ENCODE measurements at places on chromosomes 3 and 15.

DNA sequence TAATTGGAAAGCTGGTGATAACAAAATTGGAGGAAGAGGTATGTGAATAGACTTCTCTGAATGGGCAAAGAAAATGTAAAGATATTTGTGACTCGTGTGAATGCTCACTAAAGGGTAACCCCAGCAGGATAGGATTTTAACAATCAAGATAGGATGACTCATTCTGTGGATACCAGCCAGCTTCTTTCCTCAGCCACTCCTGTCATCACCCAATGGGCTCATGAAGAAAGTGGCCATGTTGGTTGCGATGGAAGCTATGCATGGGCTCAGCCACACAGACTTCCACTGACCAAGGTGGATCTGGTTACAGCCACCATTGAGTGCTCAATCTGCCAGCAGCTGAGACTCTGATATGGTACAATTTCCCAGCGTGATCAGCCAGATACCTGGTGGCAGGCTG is 40.9 kb downstream of the STRIT1 start:
- DNase-seq, result no peak

DNA sequence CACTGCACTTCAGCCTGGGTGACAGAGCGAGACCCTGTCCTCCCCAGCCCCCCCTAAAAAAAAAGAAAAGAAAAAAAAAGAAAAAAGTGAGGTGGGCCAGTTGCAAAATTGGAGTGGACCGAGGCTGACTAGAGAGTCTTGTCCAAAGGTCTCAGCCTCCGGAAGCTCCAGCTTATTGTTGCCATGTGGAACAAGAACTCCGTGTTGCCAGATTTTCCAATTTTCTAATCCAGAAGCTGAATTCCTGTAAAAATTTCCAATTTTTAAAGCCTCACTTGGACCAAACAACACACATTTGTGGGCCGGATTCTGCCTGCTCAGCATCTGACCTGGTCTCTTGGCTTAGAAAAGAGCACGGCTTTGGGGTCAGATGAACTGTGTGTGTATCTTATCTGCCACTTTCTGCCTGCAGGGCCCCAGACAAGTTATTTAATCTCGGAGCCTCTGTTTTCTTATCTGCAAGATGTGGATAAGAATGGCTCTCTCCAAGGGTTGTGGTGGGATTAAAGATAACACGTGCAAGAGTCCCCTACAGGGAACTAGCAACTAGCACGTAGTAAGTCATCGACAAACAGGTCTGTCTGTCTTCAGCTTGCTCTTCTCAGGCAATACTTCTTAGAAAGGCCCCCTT is 73.7 kb upstream of the TLE3 start:
- no peak for DNase-seq

- DNase-seq, result peak; percentile 73
Measured at GRCh38 chr3:15332405-15333098, at the start of gene SH3BP5. Gene SH3BP5 (minus strand): TSS chr3:15332586. CDS start chr3:15332408, 178 bp downstream.

- DNase-seq, result no peak
Measured at GRCh38 chr3:41688595-41689380, 273.1 kb downstream of the ULK4 start.

DNA sequence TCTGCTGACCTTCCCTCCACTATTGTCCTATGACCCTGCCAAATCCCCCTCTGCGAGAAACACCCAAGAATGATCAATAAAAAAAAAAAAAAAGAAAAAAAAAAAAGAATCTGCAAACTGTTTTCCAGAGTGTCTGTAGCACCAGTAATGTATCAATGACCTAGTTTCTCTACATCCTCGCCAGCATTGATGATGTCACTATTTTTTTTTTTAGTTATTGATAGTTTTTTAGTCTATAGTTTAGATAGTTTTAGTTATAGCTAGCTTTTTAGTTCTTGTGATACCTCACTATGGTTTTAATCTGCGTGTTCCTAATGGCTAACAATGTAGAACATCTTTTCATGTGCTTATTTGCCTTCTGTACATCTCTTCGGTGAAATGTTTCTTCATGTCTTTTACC is 36.1 kb upstream of the XIRP1 start:
- DNase-seq, result no peak

DNA sequence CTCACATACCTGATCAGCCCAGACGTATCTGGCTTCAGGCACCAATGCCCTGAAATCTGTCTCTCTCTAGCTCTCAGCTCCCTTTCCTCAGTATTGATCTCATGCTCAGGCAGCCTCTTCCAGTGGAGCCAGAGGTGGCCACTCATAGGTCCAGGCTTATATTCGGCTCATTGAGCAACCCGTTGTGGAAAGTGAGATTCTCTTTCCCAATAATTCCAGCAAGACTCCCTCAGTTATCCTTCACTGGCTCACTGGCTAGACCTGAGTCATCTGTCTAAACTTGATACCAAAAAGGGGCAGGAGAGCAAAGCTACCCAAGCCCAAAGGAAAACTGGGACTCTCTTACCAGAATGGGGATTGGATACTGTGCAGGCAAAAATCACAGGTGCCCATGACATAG is 33.4 kb upstream of the FRMD4B start:
- no peak for DNase-seq

DNA sequence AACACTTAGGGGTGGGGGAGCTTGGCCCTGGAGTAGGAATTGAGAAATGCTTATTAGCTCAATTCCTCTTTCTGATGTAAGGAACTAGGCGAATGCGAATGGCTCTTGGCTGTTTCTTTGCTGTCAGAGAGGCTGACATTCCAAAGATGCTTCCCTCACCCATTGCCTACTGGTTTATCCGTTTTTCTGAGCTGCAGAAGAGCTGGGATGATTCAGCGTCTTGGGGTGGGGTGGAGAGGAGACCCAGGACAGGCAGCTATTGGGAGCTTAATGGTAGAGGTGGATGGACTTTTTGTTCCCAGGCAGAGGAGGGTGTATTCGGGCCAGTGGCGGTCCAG is 9.8 kb downstream of the PLEKHO2 start:
- peak; percentile 67 for DNase-seq

- no peak for DNase-seq
Measured at GRCh38 chr15:65904301-65904700, 35.0 kb downstream of the RAB11A start.

DNA sequence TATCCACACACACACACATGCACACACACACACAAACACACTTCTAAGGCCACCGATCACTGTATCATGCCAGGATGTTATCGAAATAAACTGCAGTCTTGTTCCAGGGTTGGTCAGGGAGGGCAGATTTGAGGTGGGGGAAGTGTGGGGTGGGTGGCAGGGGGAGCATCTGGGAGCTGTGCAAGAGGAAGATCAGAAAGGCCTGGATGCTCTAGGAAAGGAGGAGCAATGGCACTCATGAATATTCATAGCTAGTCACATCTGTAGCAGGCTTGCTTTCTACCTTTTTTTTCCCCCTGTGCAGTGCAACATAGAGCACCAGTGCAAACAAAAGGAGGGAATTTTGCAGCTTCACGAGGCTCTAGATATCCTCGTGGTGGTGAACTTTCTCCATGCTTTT is 84.9 kb downstream of the MEIS2 start:
- no peak for DNase-seq

DNA sequence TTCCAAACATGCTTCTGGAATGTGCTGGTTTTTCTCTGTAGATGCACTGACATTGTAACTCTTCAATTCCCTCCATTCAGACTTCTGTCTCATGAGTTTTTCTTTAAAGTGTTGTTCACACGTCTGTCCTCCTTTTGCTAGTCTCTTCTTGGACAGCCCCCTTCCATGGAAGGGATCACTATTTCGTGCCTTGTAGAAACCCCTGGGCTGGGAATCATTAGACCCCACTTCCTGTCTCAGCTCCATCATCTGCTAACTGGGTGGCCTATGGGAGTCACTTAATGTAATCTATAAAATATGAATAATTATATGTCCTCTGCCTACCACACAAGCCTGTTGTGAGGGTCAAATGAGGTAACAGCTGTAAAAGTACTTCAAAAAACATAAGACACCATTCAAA is 110.6 kb downstream of the THSD4 start:
- no peak for DNase-seq

- peak; percentile 75 for DNase-seq
Measured at GRCh38 chr3:44685128-44685800, 27.2 kb upstream of the ZNF502 start.

- no peak for DNase-seq
Measured at GRCh38 chr15:80944818-80945217, 44.8 kb downstream of the MESD start.

DNA sequence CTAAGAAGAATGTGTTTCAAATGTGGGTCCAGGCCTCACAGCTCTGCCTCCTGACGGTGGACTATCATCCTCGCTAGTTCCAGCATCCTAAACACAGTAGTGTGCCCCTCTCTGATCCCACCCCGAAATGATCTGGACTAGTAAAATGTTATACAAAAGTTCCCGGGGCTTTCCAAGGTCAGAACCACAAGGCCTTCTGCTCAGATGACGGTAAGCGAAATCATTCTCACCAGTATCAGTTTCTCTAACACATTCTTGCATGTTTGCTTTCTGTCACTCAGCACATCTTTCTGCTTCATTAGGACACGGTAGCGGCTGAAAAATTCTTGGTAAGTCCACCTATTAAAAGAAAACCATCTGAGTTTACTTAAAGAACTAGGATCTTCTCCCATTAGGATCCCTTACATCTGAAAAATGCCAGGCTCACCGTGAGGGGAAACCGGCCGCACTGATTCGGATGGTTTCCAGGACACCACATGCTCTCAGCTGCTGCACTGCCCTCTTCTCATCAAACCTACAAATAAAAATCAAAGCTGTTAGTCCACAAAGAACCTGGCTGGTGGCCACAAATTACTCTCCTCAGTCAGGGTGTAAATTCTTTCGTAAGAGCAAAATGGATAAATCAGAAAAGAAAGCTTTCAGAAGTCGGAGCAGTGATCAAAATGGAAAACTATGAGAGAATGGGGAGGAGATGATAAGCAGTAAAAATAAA is 83.9 kb upstream of the MYO5C start:
- DNase-seq, result no peak

GRCh38 chr3:12317914-12318313 is 29.0 kb downstream of the PPARG start:
- no peak for DNase-seq

DNA sequence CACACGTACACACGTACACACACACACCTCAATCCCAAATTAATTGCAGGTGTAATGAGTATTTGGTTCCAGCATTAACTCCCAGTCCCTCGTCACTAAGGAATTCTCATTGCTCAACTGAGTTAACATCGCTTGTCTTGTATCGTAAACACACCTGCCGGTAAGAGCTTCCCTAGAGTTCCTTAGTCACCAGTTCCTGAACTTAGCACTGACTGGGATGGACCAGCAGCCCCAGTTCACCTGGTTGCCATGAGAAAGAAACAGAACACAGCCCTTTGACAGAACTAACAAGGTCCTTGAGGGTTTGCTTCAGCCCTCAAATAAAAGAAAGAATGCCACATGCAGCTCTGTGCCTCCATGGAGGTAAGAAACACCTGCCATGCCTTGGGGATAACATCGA is 66.3 kb upstream of the SLCO3A1 start:
- DNase-seq, result no peak

GRCh38 chr3:183227586-183227985 is 25.5 kb upstream of the B3GNT5 start:
- no peak for DNase-seq

DNA sequence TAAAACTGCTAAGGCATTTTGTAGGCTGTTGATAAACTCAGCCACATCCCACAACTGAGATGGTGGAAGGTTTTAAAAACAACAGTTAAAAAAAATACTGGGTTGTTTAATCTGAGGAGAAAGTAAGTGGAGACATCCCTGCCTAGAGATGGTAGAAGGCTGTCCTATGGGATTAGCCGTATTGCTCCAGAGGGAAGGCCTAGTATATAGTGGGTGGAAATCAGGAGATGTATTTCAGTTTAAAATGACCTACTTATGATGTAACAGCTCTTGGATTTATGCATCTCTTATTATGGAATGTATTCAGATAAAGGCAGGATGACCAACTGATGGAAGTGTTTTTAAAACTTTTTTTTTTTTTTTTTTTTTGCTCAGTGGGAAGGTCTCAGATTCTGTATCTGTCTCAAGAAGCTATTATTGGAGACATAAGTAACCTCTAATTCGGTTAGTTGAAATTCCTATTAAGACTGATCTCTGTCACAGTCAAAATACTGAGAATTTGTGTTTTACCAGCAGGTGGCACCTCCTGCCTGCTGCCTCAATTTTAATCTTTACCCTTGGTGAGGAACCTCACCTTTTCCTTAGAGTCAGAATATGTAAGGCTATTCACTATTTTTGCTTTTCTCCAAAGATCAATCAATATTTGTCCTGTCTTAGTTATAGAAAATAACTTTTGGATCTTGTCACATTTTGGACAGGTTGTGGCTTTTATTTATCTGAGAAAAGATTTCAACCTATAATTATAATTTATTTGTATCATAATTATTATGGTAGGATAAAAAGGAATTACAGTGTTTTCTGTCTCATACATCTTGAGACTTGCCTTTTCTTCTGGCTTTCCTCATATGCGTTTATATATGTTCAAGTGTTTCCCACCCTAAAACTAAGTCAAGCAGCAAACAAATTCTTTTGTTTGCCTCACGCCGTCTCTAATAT is 63.0 kb downstream of the VPS8 start:
- peak; percentile 12 for DNase-seq

- no peak for DNase-seq
Measured at GRCh38 chr15:35107122-35107521, 22.0 kb upstream of the NANOGP8 start.

- no peak for DNase-seq
Measured at GRCh38 chr3:171904829-171905228, 61.7 kb downstream of the TMEM212 start.

GRCh38 chr3:148680289-148680688 is 17.4 kb upstream of the AGTR1 start:
- no peak for DNase-seq

GRCh38 chr3:149830902-149831301 is 17.9 kb downstream of the RNF13 start:
- no peak for DNase-seq

DNA sequence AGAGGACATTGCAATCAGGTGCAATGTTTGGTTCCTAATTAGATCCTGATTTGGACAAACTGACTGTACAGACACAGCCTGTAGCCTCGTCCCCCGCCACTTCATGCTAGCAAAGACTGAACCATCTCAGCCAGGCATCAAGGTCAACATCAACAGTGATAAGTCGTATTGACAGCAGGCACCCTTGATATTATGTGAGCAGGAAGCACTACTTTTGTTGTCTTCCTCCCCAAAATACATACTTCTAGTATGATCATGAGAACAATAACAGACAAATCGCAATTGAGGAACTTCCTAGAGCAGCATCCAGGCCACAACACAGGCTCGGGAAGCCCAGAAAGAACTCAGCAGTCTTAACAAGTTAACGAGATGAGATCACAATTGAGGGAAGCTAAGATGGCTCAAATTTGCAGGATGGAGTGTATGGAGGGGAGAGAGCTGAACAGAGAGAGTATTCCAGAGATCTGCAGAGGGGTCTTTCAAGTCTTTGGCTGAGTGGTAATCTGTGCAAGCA is 20.4 kb downstream of the TGM5 start:
- no peak for DNase-seq

GRCh38 chr15:101168463-101168824 is 83.4 kb downstream of the CHSY1 start:
- DNase-seq, result no peak
